T-helper 1 cell (primary cell): ENCODE measurements at places on chromosomes 7 and 10.

DNA sequence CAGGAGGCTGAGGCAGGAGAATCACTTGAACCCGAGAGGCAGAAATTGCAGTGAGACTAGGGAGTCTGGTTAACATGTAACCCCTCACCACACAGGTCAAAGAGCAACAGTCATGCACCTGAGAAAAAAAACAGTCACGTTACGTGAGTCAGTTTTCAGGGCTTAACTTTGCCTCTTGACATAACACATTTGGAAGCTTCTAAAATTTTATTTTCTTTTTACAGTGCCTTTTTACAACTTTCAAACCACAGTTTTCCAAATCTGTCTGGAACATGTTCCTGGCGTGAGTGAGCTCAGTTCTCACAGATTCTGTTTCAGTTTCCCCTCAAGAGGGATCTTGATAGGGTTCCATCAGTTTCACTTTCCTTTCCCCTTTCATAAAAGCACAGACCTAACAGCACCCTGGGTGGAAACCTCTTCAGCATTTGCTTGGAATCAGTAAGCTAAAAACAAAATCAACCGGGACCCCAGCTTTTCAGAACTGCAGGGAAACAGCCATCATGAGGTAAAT lies 4.4 kb downstream of the IFIT3 start:
- DNase-seq = peak; percentile 52

- no peak for DNase-seq
Observed at GRCh38 chr7:151440799-151441445, 981 bp upstream of the CRYGN start.

DNA sequence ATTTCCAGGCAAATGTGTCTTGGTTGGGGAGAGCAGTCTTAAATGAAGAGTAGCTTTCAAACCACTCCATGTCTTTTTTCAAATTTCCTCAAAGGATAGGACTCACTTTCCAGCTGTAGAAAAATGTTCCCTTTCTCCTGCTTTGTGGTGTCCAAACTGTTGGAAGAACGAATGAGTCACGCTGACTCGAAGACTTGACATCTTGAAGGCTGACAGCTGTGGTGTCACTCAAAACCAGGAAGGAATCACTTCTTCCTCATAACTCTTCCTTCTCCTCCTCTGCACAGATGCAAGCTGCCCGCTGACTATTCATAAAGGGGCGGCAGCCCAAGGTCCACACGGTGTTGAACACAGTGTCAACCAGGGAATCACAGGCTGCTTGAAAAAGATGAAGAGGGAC lies 19.2 kb downstream of the PLA2G12B start:
- no peak for DNase-seq

DNA sequence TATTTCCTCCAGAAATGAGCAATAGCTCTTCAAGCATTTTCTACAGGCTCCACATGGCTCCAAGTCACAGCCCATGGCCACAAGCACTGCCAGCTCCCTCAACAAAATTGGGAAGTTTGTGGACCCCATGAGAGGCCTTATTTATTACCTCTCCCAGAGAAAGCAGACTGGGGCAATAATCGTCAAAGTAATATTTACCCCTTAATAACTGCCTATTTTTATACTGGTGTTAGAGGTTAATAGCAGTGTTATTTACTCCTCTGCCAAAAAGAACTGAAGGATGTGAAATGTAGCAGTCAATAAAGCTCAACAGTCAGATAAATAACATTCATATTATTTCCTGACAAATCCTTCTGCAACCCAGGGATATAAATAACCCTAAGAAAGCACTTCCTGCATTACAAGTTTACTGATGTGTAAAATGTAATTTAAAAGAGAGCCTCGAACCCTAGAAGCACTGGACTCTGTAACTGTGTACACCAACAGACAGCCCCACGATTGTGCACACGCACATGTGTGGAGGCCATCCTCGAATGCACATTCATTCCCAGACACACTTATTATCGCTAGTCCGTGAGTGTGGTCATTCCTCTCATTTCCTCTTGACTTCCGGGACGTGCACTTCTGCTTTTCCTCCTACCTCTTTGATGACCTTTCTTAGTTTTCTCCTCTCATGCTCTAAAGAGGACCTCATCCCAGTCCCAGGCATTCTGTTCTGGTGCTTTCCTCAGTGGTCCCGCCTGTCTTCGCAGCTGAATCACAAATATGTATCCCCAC lies 157.4 kb downstream of the EVX1 start:
- DNase-seq = no peak

DNA sequence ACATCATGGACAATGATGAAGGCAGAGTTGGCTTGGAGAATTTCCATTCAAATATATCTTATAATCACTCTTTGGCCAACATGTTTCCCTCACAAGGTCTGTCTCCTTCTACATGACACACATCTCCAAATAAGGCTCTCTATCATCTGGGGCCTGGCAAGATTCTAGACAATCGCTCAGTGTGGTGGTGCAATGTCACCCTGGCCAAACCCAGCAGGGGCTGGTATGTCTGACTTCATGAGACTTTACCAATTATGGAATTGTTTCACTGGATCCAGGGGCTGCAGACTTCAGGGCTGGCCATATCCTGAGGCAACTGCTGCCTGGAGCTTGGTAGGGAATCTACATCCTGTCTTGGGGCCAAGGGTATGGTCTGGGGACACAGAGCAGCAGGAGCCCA lies 319.0 kb downstream of the PLXNA4 start:
- DNase-seq = no peak

DNA sequence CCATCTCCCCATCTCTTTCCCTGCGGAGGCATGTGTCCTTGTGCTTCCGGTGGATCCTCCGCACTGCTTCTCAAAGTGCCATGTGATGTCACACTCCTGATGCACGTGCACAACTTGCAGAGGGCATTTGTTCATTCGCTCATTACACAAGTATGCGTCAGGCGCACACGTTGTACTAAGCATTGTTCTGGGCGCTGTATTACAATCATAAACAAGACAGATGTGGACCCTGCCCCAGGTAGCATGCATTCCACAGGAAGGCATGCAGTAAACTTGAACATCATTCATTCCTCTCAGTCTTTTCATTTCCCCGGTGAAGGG lies 9.0 kb upstream of the RAMP3 start:
- DNase-seq = no peak

GRCh38 chr10:29392376-29393021 lies 103.6 kb downstream of the LYZL1 start:
- peak; percentile 7 for DNase-seq

DNA sequence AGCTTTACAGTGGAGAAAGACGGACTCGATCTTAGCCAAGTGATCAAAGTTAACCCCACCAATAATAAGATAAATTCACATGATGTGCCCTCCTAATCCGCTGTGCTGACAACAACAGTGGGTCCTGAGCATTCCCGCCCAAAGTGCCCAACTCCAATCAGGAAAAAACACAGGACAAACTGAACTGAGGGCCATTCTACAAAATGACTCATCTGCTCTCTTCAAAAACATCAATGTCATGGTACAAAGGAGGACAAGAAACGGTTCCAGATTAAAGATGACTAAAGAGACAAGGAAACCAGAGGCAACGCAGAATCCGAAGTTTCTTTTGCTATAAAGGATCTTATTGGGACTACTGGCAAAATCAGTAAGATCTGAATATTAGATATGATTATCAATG lies 79.4 kb downstream of the CTBP2 start:
- DNase-seq = no peak
